ENCODE measurements at places on chromosomes 16 and 17. TPM values are rescaled to one million over a fixed set of nuclear protein-coding genes. Genes with fewer than 3 reads are reported as not detected.

The HNF1B gene
- 15.2 TPM for total RNA-seq

The AANAT gene
- not detected for total RNA-seq

The CEP295NL gene
- total RNA-seq, result 5.5 TPM

The TEFM gene
- total RNA-seq, result 16.3 TPM

The RHBDF2 gene
- 47.8 TPM for total RNA-seq

The TP53TG3F gene
- not detected for total RNA-seq

The RCVRN gene
- not detected for total RNA-seq

DNA sequence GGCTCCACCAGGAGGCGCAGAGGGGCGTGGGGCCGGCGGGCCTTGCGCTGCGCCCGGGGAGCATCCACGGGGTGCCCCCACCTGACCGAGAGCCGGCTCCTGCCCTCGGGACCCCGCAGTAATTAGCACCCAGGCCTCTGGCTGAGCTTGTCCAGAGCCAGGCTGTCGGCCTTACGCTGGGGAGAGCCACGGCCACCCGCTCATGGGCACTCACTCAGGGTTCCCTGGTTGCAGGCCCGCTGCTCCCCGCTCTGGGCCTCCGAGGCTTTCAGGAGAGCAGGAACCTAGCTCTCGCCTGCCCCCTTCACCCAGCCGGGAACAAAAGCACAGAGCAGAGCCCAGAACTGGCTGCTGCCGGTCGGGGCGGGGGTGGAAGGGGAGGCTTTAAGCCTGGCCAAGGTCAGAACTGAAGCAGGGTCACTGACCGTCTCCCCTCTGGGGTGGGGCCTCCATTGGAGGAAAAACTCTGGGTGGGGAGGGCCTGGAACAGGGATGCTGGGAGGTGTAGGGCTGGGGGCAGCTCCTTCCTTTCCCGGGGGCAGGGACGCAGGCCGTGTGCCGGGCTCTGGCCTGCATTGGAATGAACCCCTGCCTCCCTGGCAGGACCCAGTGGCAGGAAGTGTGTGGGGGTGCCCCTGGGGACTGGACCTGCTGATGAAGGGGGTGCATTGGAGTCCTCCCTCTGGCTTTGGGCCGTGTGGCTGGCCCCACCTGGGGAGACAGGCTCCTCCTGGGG, 12.3 kb downstream of the GLIS2 start:
- H3K36me3 ChIP-seq, result peaks cover 13% of the 10 kb centered on the region
- H3K4me3 ChIP-seq, result peak overlapping the region; percentile 56
- H3K27ac ChIP-seq, result peak overlapping the region; percentile 85
- H3K4me1 ChIP-seq, result peaks cover 69% of the 10 kb centered on the region
- DNase-seq, result peak; percentile 84

GRCh38 chr16:89022051-89022836, 45.2 kb upstream of the CBFA2T3 start:
- H3K27me3 ChIP-seq, result peaks cover 21% of the 10 kb centered on the region
- no peak overlapping the region for H3K27ac ChIP-seq
- H3K4me1 ChIP-seq, result no peaks in the 10 kb centered on the region
- H3K36me3 ChIP-seq, result no peaks in the 10 kb centered on the region

DNA sequence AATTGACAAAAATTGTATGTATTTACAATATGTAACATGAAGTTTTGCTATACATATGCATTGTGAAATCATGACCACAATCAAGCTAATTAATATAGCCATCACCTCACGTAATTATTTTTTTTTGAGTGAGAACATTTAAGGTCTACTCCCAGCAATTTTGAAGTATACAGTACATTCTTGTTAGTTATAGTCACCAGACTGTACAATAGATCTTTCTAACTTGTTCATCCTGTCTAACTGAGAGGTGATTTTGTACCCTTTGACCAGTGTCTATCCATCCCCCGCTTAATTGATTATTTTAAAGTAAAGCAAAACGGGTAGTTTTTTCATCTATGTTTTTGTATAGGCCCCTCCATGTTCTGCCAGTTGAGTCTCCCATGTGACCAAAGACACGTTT, 30.3 kb downstream of the NTN1 start:
- DNase-seq, result no peak
- no peaks in the 10 kb centered on the region for H3K36me3 ChIP-seq
- no peaks in the 10 kb centered on the region for H3K4me1 ChIP-seq

GRCh38 chr16:17354141-17354601, 116.6 kb downstream of the XYLT1 start:
- no peaks in the 10 kb centered on the region for H3K27me3 ChIP-seq
- H3K4me3 ChIP-seq, result no peak overlapping the region
- H3K27ac ChIP-seq, result no peak overlapping the region
- peaks cover 60% of the 10 kb centered on the region for H3K4me1 ChIP-seq

- no peaks in the 10 kb centered on the region for H3K36me3 ChIP-seq
- no peaks in the 10 kb centered on the region for H3K27me3 ChIP-seq
- H3K27ac ChIP-seq, result no peak overlapping the region
Measured at GRCh38 chr16:57911743-57912142, 59.2 kb downstream of the CNGB1 start.

- no peaks in the 10 kb centered on the region for H3K4me1 ChIP-seq
- no peak for DNase-seq
- no peaks in the 10 kb centered on the region for H3K27me3 ChIP-seq
- H3K27ac ChIP-seq, result no peak overlapping the region
Measured at GRCh38 chr17:37045351-37045922, 96.7 kb downstream of the AATF start.

- H3K4me1 ChIP-seq, result peaks cover 27% of the 10 kb centered on the region
- no peaks in the 10 kb centered on the region for H3K36me3 ChIP-seq
- H3K27ac ChIP-seq, result peak overlapping the region; percentile 61
- no peaks in the 10 kb centered on the region for H3K27me3 ChIP-seq
- no peak for DNase-seq
Measured at GRCh38 chr16:53511403-53512280, 8.6 kb upstream of the AKTIP start.

DNA sequence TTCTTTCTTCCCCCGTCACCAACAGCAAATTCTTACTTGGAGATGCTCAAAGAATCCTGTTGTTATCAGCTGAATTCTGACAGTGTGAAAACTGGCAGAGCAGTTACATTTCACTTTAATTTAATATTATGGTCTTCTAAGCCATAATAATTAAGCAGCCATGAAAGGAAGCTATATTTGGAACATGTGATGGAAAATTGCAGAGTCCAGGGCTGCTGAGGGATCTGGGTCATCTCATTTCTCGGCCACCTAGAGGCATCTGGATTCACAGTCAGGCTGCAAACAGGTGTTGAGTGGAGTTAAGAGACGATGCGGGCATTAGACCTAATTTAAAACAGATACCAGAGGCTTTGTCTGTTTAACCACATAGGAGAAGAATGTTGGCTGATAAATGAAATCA, 38.4 kb downstream of the CHD9NB start:
- no peaks in the 10 kb centered on the region for H3K27me3 ChIP-seq
- no peaks in the 10 kb centered on the region for H3K4me1 ChIP-seq
- H3K27ac ChIP-seq, result no peak overlapping the region
- no peaks in the 10 kb centered on the region for H3K36me3 ChIP-seq

- peaks cover 48% of the 10 kb centered on the region for H3K4me1 ChIP-seq
- H3K27ac ChIP-seq, result peak overlapping the region; percentile 84
- peak; percentile 79 for DNase-seq
- H3K27me3 ChIP-seq, result no peaks in the 10 kb centered on the region
- peak overlapping the region; percentile 91 for H3K4me3 ChIP-seq
- no peaks in the 10 kb centered on the region for H3K36me3 ChIP-seq
Measured at GRCh38 chr16:69187446-69188235, 677 bp downstream of the SNTB2 start.
